Uterus (tissue), 4 donors: ENCODE measurements at places on chromosomes 6 and 20.

DNA sequence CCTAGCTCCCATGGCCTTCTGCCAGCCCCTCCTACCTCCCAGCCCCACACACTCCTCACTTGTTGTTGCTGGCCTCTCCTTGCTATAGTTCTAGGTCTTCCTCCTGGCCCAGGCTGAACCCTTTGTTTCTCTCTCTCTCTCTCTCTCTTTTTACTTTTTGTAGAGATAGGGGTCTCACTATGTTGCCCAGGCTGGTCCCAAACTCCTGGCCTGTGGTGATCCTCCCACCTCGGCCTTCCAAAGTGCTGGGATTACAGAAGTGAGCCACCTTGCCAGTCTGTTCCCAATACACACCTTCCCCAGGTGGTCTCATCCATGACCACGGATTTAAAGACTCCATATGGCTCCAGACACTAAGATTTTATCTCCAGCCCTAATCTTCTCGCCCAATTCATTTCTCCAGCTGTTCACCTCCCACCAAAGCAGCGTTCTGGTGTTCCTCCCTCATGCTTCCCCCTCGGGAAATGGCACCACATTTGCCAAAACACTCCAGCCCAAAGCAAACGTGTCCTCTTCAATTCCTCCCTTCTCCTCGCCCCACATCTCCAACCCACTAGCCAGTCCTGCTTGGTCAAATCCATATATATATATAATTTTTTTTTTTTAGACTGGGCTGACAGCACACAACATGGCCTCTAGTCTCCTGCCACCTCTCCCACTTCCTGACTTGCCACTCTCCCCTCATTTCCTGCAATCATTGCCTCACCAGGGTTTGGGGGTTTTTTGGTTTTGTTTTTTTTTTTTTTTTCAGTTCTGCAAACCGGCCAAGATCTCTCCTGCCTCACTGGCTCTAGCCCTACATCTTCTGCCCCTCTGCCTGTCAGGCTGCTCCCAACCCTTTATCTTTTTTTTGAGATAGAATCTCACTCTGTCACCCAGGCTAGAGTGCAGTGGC is 104.4 kb downstream of the NCR2 start:
- DNase-seq = no peak

DNA sequence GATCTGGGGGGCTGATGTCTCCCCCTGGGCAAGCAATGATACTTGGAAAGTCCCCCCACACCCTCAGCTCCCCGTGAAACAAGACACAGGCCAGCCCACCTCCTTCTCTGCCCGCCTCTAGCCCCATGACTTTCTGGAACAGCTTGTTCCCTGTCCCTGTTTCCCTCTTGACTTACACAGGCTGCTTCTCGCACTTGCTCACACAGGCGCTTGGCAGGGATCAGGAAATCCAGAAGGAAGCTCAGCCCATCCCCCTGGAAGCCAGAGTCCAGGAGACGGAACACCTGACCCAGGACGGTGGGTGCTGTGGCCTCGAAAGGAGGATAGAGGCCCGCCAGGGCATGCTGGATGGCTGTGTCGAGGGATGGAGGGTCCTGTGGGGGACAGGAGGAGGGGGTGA is 14.8 kb downstream of the KIAA1755 start:
- peak; percentile 67 for DNase-seq

- no peak for DNase-seq
Measured at GRCh38 chr6:39295611-39296011, 18.6 kb downstream of the KCNK17 start.

DNA sequence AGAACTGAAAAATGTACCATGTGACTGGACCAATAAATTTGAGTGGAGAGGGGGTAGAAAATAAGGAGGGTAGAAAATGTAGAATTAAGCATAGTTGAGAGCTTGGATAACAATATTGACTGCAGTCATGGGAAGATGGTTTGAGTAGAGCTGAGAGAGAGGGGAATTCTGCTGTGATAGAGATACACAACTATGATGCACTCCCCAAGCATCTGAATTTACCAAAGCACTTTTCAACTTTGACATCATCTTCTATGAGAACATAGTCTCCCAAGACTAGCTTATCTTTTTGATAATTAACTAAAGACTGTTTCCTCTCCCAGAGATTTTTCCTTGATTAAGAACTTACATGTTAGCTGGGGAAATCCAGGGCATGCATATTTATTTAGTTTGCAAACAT is 103.1 kb downstream of the TNFRSF21 start:
- no peak for DNase-seq

DNA sequence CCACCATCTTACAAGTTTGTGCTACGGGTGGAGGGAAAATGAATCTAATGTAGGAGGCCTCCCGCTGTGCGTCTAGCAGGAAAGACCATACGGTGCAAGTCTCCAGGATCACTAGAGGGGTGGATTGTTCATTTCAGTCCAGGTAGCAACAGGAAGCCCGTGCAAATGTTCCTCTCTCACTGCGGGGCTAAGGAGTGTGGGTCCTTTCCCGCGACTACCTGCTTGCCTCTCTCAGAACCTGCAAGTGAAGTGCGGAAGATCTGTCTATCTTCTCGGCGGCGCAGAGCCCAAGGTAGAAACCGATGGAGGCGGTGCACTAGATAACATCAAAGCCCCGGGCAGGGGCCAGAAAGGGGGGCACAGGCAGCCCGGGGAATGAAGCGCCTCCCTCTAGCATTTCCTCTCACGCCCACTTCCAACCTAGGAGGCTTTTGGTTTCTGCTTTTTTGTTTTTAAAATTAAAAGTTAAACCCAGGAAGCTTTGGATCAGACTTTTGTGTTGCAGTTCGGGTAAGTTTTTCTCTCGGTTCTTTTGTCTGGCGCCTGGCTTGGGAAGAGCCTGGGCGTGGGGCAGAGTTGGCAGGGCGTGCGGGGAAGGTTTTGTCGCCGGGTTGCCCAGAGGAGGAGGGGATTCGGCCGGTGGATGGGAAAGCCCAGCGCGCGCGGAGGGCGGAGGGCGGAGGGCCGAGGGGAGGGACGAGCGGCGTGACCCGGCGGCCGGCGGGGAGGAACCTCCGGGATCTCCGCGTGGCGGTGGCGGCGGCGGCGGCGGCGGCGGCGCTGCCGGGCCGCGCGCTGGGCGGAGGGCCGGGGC is 3.5 kb upstream of the HIVEP1 start:
- DNase-seq = peak; percentile 66

GRCh38 chr20:53253668-53254067 is 281.5 kb downstream of the TSHZ2 start:
- no peak for DNase-seq

GRCh38 chr6:86536121-86536520 is 401.2 kb upstream of the HTR1E start:
- DNase-seq = no peak

DNA sequence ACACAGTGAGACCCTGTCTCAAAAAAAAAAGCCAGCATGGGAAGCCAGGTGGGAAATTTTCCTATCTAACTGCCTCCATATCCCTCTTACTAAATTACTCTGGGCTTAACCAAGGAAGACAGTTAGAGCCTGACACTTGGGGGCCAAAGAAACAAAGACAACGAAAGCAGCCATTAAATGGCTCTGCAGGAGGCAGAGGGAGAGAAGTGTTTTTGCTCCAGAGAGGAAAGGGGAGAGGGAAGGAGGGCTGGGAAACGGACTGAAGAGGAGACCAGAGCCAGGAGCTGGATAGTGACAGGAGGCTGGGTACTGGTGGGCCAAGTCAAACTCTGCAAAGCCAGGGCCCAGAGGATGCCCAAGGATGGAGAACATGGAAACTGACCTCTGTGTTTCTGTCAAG is 10.7 kb upstream of the TGIF2 start:
- no peak for DNase-seq

DNA sequence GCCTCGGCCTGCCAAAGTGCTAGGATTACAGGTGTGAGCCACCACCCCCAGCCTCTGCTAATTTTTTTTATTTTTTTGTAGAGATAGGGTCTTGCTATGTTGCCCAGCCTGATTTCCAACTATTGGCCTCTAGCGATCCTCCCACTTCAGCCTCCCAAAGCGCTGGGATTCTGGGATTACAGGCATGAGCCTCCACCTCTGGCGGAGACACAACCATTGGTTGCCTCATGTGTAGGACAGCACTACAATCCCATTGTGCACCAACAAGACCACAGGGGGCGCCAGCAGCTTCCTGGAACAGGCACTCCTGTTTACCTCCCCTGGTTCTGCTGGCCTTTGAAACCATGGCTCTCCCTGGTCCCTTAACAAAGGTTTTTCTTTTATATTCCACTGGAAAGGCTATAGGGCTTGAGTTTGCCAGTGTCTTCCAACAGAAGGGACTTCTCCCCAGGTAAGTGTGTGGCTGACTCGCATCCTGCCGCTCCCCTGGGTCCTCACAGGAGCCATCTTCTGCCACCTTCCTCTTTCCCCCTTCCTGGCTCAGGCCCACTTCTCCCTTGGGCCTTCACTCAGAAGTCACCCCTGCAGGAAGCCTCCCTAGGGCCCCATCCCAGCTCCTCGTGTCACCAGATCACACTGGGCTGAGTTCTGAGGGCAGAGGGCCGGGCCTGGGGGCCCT is 39.2 kb upstream of the TLDC2 start:
- DNase-seq = peak; percentile 60

DNA sequence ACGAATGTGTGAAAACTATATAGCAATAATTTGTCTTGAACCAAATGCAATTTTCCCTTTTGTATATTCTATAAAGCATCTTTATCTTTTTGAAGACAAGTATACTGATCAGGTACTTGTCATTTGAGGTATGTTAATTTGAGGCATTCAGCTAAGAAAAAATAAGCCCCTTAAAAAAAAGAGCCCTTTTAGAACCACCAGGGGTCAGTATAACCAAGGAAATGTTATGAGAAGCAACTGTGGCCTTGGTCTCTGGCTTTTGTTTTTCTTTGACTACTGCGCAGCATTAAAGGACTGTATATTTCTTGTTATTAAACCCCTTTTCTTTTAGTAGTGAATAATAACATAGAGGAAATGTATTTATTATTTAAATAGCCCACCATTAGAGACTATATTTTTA is 43.1 kb downstream of the CD109 start:
- DNase-seq = no peak

DNA sequence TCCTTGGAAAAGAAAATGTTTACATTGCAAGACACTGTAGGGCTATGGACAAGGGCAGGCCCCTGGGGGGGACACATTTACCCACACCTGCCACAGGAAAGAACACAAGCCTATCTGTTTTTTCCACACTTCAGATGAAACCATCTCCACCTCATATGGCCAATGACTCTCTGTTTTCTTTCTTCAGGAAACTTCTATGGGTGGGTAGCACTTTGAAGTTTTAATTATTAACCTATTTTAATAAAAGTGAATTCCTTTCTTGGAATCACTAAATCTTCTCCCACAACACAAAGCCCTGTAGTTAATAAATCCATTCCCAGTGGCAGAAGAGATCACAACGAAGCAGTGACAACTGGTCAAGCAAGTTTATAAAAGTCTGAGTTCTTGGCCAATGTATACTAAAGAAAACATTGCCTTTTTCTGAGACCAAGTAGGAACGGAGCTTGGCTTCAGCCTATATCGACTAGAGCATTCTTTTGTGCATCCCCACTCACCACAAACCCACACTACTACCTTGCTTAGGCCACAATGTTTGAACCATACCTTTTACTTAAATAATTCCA is 125.1 kb upstream of the CARMIL1 start:
- no peak for DNase-seq

DNA sequence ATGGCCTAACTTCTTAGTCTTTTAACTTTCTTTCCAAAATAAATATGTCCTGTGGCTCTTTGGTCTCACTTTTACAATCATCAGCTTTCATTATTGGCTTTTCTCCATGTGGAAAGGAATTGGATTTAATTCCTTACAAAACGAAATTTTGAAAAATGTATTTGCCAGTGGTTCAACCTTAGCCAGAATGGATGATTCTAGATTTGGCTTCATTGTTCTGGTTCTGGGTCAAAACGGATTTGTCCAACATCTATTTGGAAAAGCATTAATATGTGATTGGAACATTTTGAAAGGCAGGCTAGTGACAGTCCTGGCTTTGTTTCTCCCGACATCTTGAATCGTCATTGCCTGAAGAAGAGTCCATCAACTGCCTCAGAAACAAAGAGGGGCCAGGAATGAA is 59.2 kb downstream of the TENT5A start:
- no peak for DNase-seq
